Ureter (tissue), 1 donor: ENCODE measurements at places on chromosomes 7 and 10. TPM values are rescaled to one million over a fixed set of nuclear protein-coding genes. Genes with fewer than 3 reads are reported as not detected.

DNA sequence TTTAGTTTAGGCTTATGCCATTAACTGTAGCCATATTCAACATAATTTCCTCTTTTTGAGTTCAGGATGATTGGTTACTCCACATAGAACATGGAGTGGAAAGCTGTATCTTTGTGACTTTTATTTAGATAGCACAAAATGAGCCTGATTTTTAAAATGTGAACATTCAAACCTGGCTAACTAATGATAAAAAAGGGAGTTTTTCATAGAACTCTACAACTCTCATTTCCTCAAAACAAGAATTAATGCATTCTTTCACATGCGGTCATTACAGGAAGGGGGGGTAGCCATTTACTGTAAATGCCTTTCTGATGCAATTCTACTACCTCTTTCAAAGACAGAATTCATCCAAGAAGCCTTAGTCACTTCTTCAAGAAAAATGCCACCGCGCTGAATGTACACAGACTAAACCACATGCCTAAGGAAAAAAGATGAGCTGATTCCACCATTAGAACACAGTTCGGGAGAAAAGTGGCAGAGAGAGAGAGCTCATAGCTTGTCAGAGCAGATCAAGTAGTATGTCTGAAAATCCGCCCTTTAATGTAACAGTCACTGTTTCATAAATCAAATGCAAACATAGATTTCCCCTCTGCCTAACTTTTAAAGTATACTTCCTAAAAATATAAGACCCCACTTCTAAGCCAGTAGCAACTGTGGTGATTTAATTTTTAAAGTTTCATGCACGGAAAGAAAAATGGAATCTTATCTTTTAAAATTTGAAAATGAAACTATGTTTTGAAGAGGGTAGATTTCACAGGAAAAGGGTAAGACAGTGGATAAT, 226.4 kb upstream of the KLF14 start:
- DNase-seq = no peak

DNA sequence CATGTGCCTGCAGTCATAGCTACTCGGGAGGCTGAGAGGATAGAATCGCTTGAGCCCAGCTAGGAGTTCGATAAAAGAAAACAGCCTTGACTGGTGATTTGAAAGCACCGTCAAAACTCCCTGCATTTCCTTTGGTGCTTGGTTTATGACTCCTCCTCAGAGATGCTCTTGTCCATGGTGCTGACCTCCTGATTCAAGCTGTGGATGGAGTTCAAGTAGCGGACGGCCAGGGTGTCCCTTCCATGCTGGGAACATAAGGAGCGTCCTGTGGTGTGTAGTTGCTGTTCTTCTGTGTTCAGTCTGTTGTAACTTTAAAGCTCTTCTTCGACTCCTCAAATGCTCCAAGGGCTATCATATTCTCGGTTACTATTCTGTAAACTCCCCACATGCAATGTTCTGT, 382.5 kb upstream of the KIAA1217 start:
- no peak for DNase-seq

- DNase-seq = peak; percentile 74
These were observed 628.7 kb downstream of the TYW1 start for GRCh38 chr7:67625257-67625737.

Gene VAX1
- total RNA-seq = not detected

Gene OR2A7
- 10.8 TPM for total RNA-seq
